Neural progenitor cell (in vitro differentiated cells): ENCODE measurements at places on chromosomes 7 and 10.

GRCh38 chr7:34653787-34654186, 4.2 kb upstream of the NPSR1 start:
- DNase-seq: no peak

DNA sequence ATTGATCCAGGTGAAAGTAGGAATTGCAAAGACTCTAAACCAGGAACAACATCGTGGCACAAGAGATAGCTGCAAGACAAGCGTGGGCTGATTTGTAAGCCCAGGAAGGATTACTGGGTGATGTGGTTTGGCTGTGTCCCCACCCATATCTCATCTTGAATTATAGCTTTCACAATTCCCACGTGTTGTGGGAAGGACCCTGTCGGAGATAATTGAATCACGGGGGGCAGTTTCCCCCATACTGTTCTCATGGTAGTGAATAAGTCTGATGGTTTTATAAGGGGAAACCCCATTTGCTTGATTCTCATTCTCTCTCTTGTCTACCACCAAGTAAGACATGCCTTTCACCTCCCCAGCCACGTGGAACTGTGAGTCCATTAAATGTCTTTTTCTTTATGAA, 59.5 kb downstream of the ST8SIA6 start:
- no peak for DNase-seq

- no peak for DNase-seq
Measured at GRCh38 chr7:66308411-66308810, 103.3 kb downstream of the TPST1 start.

- no peak for DNase-seq
Measured at GRCh38 chr7:126493801-126494200, 758.9 kb downstream of the GRM8 start.

GRCh38 chr7:28671526-28671925, 259.2 kb downstream of the CREB5 start:
- DNase-seq: no peak

DNA sequence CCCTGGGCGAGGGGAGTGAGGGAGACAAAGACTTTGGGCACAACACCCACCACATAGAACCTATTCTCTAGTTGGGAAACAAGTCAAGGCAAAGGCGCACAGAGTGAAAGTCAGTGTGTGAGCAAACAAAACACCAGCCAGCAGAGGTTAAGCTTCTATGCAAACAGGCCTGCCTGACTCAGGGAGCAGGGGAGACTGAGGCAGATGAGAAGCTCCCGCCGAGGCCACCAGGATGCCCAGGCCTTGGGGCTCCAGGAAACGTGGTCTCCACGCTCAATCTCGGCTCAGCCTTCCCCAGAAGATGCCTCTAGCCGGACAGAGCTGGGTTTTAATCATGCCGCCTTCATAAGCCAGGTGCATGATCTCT, 74.1 kb upstream of the KCNMA1 start:
- no peak for DNase-seq

DNA sequence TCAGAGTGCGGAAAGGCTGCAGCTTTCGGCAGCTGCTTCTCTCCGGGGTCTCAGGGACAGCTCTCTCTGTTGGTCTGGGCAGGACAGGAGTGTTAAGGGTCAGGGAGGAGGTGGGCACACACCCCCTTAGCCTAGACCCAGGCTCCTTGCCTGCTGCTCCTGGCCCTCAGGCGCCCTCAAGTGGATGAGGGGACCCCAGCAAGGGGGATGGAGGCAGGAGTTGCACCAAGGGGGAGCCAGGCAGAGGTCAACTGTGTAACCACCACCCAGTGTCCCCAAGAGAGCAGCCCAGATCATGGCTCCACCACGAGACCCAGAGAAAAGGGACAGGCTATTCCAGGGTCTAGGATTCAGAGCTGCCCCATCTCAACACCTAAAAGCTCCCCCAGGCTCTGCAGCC, 26.9 kb downstream of the SPOCK2 start:
- peak; percentile 59 for DNase-seq

- no peak for DNase-seq
Measured at GRCh38 chr10:33460505-33461294, 126.2 kb upstream of the NRP1 start.

- DNase-seq: no peak
Measured at GRCh38 chr7:30893357-30893756, 18.3 kb upstream of the AQP1 start.

GRCh38 chr7:98879198-98879978, 1.1 kb downstream of the TRRAP start:
- DNase-seq: peak; percentile 48

DNA sequence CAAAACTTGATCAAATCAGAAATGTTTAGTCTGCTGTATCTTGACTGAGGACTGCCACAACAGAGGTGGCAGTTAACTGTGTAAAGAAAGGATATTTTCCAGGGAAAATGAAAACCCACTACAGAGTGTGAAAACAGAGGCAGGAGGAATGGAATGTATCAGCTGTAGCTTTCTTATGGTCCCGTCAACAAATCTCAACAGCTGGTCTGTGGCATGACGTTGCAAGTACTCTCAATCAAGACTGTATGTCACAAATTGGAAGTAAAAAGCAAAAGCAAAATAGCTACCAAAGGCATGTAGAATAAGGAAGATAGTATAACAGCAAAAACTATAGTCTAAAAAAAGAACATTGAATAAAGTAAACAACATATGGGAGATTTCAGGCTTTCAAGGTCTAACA, 123.5 kb downstream of the KMT2C start:
- no peak for DNase-seq

- DNase-seq: no peak
Measured at GRCh38 chr7:151195616-151196450, 8.8 kb upstream of the ASB10 start.

- DNase-seq: peak; percentile 63
Measured at GRCh38 chr10:92688927-92689662, 660 bp upstream of the HHEX start.

- no peak for DNase-seq
Measured at GRCh38 chr7:158310924-158311666, 276.5 kb downstream of the PTPRN2 start.

- DNase-seq: no peak
Measured at GRCh38 chr7:2814186-2814945, 29.7 kb downstream of the GNA12 start.

DNA sequence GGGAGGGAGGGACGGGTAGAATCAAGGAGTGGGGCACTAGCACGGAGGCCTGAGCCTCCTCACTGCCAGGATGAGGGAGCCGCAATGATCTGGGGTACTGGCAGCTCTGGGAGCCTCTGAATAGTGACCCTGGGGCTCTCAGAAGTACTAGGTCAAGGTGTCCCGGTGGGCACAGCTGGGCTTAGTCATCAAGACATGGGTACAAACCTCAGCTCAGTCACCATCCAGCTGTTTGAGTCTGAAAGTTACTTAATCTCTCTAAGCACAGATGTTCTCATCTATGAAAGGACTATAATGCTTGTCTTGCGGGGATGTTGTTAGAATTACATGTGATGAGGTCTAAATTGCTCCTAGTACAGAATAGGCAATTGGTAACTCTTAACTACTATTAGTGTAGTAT, 276.8 kb downstream of the KCNMA1 start:
- DNase-seq: no peak

DNA sequence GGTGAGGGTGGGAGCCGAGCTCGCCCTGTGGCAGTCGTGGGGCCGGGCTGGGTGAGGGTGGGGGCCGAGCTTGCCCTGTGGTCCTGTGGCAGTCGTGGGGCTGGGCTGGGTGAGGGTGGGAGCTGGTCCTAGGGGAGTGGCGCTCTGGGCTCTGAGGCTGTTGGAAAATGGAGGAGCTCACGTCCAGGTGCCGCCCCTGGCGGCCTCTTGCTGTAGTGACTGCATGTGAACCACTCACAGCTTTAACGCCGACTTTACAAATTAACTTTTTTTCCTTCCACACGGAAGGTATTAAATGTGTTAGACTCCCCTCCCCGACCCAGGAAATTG, 312.6 kb downstream of the WDR37 start:
- peak; percentile 83 for DNase-seq

GRCh38 chr10:52720018-52720417, 52.6 kb downstream of the MBL2 start:
- no peak for DNase-seq

DNA sequence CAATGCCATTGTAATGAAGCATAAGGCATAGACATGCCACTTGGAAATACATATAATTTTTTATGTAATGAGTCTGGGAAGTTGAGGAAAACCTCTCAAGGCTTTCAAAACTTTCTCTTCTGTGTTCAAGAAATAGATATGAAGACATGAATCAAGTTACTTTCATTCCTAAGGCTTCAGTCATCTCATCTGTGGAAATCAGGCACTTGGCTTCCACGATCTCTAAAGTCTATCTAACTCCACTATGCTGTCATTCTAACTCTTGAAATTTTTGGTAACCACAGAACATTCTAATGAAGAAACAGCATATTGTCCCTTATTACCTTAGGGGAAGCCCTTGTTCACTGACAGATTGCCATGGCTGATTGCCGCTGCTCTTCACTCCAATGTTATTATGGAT, 242.6 kb downstream of the CNTNAP2 start:
- no peak for DNase-seq

- peak; percentile 94 for DNase-seq
Measured at GRCh38 chr10:84244651-84245270, at the start of gene RGR. Gene RGR, plus strand, starts transcription at chr10:84245053. Its CDS starts 38 bp downstream, at chr10:84245091.

DNA sequence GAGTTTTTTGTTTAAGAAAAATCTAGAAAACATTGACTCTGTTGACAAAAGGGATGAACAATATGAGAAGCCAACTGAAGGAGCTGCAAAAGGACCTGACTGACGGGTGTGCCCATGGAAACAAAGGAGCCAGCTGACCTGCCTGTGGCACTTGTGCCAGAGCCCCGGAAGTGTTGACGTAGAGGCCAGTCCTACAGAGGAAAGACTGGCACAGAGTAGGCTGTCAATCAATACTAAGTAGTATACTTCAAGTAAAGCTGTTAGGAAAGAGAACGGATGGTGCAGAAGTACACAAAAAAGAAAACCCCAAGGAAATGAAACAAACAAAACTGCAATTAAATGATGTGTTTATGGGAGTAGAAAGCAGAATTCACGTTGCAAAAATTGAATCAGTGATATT, 19.0 kb upstream of the ABI1 start:
- no peak for DNase-seq
